Activated CD4-positive, alpha-beta T cell treated with anti-CD3 and anti-CD28 coated beads, Interleukin-2, amount 50 U/mL, for 4 hours (primary cell): ENCODE measurements at places on chromosomes 3 and 15.

- DNase-seq, result no peak
Measured at GRCh38 chr3:43968465-43968864, 273.2 kb upstream of the TOPAZ1 start.

GRCh38 chr15:94174399-94174802 is 57.0 kb upstream of the MCTP2 start:
- no peak for DNase-seq

- no peak for DNase-seq
Measured at GRCh38 chr3:155500194-155500818, 206.8 kb upstream of the STRIT1 start.

- DNase-seq, result no peak
Measured at GRCh38 chr15:52255008-52255407, 40.6 kb downstream of the MYO5C start.

GRCh38 chr3:8841472-8841871 is 72.1 kb upstream of the OXTR start:
- no peak for DNase-seq

GRCh38 chr3:17136136-17136721 is 251.5 kb downstream of the PLCL2 start:
- DNase-seq, result no peak
